ENCODE measurements at places on chromosomes 1 and 21.

- no peak for DNase-seq
Measured at GRCh38 chr1:96080925-96081324, 640.7 kb upstream of the PTBP2 start.

GRCh38 chr1:44584167-44584566 lies 90.1 kb downstream of the TMEM53 start:
- DNase-seq: no peak

GRCh38 chr1:12433323-12434053 lies 184.5 kb downstream of the DHRS3 start:
- DNase-seq: no peak

GRCh38 chr1:87151500-87152421 lies 176.9 kb upstream of the LMO4 start:
- DNase-seq: no peak

- DNase-seq: no peak
Measured at GRCh38 chr1:100643471-100644196, 75.9 kb upstream of the VCAM1 start.

DNA sequence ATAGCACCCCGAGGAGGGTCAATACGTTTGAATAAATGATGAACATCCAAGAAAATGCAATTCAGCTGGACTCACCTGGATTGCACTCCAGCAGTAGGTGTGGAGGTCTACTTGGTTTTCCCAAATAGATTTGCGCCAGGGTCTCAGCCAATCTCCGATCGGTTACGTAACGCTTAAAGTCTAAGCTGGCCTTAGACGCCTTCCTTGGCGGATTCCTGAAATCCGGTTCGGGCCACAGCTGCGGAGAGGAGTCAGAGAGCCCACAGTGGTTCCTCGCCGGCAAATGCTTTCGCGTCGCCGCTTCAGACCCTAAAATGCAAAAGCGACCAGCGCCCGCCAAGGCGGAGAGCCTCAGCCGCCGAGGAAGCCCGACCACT lies 322 bp downstream of the TFB2M start:
- DNase-seq: no peak

DNA sequence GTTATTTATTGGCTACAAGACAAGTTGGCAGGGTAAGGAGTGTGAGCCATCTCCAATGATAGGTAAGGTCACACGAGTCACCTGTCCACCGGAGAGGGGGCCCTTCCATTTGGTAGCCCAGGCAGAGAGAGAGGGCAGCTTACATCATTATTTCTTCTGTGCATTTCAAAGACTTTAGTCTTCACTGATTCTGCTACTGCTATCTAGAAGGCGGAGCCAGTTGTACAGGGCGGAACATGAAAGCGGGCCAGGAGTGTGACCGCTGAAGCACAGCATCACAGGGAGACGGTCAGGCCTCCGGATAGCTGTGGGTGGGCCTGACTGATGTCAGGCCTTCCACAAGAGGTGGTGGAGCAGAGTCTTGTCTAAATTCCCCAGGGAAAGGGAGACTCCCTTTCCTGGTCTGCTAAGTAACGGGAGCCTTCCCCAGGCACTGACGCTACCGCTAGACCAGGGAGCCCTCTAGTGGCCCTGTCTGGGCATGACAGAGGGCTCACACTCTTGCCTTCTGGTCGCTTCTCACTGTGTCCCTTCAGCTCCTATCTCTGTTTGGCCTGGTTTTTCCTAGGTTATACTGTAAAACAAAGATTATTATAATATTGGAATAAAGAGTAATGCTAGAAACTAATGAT lies 36.7 kb downstream of the ZNF695 start:
- DNase-seq: no peak

- no peak for DNase-seq
Measured at GRCh38 chr1:210292231-210292871, 36.4 kb upstream of the HHAT start.

DNA sequence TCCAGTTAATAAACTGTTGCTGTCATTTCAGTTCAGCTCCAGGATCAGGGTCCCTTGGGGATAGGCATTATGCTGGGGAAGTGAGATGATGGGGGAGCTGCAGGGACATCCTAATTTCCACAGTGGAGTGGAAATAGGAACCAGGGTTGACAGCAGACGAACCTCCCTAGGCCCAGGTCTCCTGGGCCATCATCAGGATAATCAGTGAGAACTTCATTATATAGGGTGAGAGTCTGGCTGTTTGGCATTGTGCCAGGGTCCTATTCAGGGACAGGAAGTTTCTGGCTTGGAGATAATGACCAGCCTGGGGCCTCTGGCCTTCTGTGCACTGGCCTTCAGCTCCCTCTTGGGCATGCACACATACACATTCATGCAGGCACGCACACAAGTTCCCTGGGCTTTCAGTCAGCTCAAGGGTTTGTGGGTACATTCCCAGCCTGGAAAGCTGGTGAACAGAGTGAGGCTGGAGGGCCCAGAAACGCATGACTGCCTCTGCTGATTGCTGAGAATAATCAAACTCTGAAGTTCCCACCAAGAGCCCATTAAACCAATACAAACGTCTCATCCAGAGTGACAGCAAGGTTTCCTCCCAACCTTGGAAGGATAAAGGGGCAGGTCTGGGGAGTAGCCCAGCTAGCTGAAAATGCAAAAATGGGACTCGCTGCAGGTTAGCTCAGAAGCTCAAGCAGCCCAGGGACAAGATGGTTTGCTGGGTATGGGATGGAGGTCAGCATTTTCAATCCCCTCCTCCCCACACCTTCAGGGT lies 13.9 kb upstream of the LRIG2 start:
- no peak for DNase-seq

GRCh38 chr1:1915911-1916840 lies 1.1 kb downstream of the CALML6 start:
- no peak for DNase-seq

GRCh38 chr1:36553591-36554322 lies 71.0 kb upstream of the CSF3R start:
- no peak for DNase-seq

DNA sequence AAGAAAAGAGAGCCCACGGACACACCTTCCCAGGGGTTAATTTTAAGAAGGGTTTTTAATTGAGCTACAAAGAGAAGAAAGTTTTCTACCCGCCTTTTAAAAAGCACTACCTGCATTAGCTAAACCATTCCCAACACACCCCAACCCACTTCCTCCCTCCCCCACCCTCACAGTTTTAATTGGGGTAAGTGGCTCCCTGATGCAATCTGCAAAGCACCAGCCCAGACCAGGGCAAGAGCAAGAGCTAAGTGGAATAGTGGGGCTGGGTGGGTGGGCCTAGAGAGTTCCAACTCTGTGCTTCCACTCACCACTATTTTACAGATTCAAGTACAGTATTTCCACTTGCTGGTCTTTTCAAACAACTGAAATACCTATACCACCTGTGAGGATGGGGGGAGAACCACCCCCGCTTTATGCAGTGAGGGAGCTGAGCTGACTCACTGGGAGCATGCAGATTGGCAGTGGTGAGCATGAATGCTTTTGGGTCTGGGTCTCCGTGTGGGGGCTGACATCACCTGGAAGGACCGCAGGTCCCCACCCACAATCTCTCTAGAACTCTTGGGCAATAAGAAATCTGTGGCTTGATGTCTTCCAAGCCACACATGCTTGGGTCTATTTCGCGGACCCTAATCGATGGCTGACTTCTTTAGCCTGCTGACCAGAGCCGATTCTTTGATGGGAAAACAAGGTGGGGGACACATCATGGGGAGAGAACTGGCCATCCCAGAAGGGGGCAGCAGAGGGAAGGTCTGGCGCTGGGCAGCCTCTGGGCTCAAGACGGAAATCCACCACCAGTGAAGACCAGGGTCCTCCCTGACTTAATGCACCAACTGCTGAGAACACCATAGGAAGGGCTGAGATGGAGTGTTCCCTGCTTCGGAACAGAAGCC lies 95.5 kb downstream of the SSBP3 start:
- DNase-seq: no peak

DNA sequence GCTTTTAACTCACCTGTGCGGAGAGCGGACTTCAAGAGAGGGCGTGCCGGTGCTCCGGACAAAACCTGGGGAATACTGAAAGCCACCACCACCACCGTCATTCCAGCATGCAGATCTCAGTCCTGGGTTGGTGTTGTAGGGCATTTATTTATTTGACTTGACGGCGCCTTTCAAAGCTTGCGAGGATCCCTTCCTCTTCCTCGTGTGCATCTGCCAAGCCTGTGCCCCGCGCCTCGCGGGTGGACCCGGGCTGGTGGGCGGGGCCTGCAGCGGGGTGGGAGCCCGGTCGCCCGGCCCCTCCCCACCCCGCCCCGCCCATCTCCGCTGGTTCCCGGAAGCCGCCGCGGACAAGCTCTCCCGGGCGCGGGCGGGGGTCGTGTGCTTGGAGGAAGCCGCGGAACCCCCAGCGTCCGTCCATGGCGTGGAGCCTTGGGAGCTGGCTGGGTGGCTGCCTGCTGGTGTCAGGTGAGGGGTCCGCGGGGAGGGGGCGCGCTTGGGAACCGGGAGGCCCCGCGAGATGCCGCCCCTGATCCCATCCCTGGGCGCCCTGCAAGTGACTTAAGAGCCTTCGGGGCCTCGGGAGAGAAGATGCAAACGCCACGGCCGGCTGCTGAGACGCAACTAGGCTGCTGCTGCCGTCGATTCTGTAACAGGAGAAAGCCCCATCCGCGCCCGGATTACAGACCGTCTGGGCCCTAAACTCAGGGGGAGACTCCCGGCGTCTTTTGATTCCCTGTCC lies at the start of gene IL10RB:
TSS of gene IL10RB (plus strand) at position 318 of the 739 bp plus-strand sequence. CDS start at position 417, 99 bp downstream.
- DNase-seq: peak; percentile 37

- no peak for DNase-seq
Measured at GRCh38 chr1:22449636-22450035, 2.0 kb upstream of the ZBTB40 start.

DNA sequence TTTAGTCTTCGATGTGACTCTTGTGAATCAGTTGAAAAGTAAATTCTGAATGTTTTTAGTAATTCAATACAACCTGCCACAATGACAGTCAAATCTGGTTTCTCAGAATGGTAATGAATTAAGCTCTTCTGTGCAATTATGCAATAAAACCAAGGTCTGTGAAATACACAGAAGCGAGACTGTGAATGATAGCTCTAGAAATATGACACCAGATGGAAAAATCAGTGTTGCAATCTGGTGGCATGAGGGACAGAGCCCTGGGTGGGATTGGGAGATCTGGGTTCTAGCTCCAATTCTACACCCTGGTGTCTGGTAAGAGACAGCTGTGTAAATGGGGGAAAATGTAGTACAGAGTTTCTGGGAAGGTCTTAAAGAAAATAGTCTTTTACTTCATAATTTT lies 586.4 kb upstream of the ZRANB2 start:
- DNase-seq: no peak

DNA sequence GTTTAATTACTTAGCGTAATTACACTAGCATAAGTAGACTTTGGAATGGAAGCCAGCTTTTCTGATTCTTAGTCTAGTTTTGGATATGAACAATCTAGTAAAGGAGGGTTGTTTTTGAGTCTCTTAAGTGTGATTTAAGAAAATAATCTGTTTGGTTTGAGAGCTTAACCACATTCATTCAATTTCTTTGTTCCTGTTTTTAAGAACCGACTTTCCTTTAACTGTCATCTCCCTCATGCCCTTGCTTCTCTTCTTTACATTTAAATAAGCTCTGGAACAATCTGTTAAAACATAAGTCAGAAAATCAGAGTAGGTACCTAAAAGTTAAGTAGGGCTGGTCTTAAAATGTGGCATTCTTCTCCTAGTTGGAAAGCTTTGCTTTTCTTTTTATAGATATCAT lies 27.7 kb downstream of the CDC42 start:
- DNase-seq: no peak

DNA sequence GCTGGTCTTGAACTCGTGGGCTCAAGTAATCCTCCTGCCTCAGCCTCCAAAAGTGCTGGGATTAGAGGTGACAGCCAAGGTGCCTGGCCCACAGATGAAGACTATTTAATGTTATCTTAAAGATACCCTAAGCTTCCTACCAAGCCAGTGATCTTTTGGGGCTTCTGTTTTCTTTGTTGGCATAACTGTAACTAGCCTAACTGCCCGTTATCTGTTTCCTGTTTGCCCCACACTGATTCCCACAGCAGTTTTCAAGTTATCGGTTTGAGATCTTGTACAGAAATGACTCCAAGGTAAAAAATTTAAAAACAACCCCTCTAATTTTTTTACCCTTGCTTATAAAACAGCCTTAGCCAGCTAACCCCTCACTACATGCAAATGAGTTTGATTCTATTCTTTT lies 12.4 kb downstream of the SELL start:
- DNase-seq: no peak

GRCh38 chr1:179707406-179707805 lies 35.7 kb upstream of the FAM163A start:
- no peak for DNase-seq

DNA sequence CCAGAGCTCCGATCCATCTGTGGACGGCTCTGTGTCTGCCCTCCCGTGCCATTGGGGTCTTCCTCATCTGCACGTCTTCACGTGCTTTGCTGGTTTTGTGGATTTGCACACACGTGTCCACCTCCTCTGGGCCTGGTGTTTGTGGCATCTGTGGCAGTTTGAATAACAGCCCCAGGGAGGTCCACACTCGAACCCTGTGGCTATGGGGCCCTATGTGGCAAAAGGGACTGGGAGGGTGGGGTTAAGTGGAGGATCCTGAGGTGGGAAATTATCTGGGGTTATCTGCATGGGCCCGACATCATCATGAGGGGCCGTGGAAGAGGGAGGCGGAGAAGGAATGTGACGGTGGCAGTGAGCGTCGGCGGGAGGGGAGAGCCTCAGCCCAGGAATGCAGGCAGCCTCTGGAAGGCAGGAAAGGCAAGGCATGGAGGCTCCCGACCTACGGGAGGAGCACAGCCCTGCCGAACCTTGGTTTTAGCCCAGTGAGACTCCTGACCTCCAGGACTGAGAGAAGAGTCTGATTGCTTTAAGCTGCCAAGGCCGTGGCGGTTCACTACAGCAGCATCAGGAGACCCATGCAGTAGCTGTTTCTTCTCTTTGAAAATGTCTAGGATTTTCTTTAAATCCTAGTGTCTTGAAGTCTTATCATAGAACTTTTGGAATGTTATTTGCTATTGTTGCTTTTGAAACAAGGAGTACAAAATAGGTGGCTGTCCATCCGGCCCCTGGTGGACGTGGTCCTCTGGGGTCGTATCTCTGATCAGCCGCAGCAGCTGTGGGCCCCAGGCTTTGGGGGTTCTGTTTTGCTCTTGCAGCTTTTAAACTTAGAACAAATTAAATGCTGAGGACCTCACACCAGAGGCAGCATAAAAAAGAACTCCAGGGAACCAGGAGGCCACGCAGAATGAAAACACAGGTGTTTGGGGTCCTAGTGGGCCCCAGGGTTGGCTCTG lies 40.0 kb upstream of the LRRC3 start:
- no peak for DNase-seq

DNA sequence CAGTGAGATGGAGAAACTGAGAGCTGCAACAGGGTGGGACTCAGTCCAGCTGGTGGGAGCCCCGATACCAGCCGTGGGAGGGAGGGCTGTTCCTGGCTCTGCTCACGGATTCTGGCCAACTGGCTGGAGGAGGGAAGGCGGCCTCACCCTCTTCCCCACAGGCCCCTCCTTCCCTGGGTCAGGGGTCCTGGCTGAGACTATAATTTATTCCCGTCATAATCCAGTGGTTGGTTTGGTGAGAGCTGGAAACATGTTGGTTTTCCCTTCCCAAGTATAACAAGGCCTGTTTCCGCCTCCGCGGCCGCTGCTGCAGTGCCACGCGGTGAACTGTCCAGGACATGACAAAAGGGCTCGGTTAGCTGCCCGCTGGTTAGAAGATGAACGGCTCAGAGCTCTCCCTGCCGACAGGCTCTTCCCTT lies 10.0 kb downstream of the PTPRF start:
- no peak for DNase-seq

GRCh38 chr1:27527223-27527889 lies 37.4 kb upstream of the WASF2 start:
- no peak for DNase-seq

GRCh38 chr1:189619682-189620332 lies 857.9 kb downstream of the BRINP3 start:
- peak; percentile 3 for DNase-seq

Measured in T1000 (cell line).